Stimulated activated CD4-positive, alpha-beta T cell treated with anti-CD3 and anti-CD28 coated beads, Interleukin-1b, Interleukin-23, amount 100 ng/mL, for 1 hour (primary cell): ENCODE measurements at places on chromosomes 12 and 14.

GRCh38 chr12:116319898-116320621 lies 42.6 kb upstream of the MED13L start:
- no peak for DNase-seq

- no peak for DNase-seq
Measured at GRCh38 chr14:72755766-72756165, 138.1 kb downstream of the DPF3 start.

DNA sequence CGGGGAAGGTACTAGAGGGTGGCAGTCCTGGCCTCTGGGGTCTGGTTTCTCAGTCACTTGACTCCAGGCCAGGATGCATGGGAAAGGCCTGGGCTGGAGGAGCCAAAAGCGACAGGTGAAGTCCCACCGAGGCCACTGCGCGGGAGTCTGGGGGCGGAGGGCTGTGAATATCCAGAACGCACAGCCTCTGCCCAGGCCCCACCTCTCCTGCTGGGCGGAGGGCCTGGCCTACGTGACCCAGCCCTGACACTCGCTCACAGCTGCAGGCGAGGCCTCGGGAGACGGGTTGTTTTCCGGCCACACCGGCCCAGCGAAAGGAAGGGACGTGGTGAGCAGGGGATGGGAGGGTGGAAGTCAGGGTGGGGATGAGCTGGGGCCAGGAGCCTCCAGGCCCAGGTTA lies 91.2 kb downstream of the RFLNA start:
- DNase-seq: no peak

DNA sequence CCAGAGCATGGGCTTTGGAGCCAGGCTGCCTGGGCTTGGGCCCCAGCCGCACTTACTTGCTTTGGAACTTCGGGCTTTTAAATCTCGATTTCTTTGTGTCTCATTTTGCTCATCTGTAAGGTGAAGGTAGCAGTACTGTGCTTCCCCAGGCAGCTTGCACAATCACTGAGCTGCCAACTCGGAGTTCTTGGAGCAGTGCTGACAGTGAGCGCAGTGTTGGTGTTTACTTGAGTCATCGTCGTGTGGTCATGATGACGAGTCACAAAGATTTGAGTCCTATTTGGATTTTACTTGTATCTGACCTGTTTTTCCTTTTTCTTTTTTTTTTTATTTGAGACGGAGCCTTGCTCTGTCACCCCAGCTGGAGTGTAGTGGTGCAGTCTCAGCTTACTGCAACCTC lies 31.3 kb upstream of the ATF1 start:
- DNase-seq: no peak

- no peak for DNase-seq
Measured at GRCh38 chr14:28142400-28143015, 624.1 kb upstream of the FOXG1 start.

- DNase-seq: no peak
Measured at GRCh38 chr14:23665302-23666016, 29.3 kb downstream of the DHRS2 start.

GRCh38 chr14:85793533-85793932 lies 263.6 kb downstream of the FLRT2 start:
- no peak for DNase-seq

- DNase-seq: no peak
Measured at GRCh38 chr14:37285220-37285619, 87.5 kb downstream of the MIPOL1 start.

- DNase-seq: no peak
Measured at GRCh38 chr12:14710632-14711320, 14.4 kb upstream of the GUCY2C start.

DNA sequence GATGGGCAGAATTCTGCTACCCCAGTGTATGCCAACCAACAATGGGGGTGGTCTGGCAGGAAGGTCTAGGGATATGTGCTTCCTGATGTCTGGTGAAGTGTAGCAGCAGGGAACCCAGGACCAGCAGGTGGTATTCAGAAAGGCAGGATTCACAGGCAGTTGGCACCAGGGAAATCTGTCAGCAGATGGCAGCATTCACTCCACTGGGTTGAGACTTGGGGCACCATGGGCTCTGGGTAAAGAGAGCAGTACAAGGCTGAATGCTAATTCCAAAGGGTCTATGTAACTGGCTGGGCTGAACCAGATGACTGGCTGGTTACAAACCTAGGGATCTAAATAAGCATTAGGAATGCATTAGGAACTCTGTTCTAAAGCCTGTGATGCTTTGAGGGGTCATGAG lies 466.9 kb upstream of the STXBP6 start:
- no peak for DNase-seq

- DNase-seq: no peak
Measured at GRCh38 chr14:72550513-72550912, 343.4 kb downstream of the DPF3 start.

GRCh38 chr12:22689876-22690275 lies 64.9 kb downstream of the ETNK1 start:
- no peak for DNase-seq

GRCh38 chr12:1553536-1553935 lies 40.8 kb downstream of the FBXL14 start:
- no peak for DNase-seq

- DNase-seq: no peak
Measured at GRCh38 chr12:116141110-116141832, 136.2 kb downstream of the MED13L start.

GRCh38 chr12:15688202-15688736 lies 100.9 kb downstream of the EPS8 start:
- no peak for DNase-seq

GRCh38 chr14:68571928-68572525 lies 220.8 kb downstream of the ZFP36L1 start:
- no peak for DNase-seq

DNA sequence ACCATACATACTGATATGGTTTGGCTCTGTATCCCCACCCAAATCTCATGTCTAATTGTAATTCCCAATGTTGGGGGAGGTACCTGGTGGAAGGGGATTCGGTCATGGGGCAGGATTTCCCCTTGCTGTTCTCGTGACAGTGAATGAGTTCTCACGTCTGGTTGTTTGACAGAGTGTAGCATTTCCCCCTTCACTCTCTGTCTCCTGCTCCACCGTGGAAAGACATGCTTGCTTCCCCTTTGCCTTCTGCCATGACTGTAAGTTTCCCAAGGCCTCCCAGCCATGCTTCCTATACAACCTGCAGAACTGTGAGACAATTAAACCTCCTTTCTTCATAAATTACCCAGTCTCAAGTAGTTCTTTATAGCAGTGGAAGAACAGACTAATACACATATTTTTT lies 28.8 kb upstream of the DTX1 start:
- DNase-seq: no peak

DNA sequence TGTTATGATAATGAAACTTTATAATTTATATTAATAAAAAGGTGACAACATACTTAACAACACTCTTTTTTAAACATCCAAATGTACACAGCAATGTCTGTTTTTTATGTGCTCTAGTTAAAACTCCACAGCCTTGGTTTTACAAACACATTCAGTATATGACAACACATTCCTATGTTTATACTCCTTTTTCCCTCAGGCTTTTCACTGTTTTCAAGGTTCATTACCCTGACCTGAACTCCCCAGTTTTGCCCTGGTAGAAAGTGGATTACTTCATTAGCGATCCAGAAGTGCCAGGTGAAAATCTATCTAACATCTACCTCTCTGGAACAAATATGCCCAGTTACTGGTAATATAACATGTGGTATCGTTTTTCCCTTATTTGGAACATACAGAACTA lies 340.2 kb upstream of the DDHD1 start:
- no peak for DNase-seq

GRCh38 chr12:124514996-124515932 lies 52.1 kb downstream of the NCOR2 start:
- DNase-seq: no peak

GRCh38 chr12:57521525-57522010 lies 1.1 kb upstream of the MBD6 start:
- DNase-seq: no peak

GRCh38 chr12:94191811-94192210 lies 43.4 kb downstream of the PLXNC1 start:
- no peak for DNase-seq

DNA sequence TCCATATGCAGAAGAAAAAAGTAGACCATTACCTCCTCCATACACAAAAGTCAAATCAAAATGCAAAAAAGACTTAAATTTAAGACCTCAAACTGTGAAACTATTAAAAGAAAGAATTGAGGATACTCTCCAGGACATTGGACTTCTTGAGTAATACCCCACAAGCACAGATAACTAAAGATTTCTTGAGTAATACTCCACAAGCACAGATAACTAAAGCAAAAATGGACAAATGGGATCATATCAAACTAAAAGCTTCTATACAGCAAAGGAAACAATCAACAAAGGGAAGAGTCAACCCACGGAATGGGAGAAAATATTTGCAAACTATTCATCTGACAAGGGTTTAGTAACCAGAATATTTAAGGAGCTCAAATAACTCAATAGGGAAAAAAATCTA lies 427.9 kb downstream of the CCDC91 start:
- no peak for DNase-seq

- DNase-seq: no peak
Measured at GRCh38 chr12:71973687-71974086, 35.0 kb downstream of the TPH2 start.

DNA sequence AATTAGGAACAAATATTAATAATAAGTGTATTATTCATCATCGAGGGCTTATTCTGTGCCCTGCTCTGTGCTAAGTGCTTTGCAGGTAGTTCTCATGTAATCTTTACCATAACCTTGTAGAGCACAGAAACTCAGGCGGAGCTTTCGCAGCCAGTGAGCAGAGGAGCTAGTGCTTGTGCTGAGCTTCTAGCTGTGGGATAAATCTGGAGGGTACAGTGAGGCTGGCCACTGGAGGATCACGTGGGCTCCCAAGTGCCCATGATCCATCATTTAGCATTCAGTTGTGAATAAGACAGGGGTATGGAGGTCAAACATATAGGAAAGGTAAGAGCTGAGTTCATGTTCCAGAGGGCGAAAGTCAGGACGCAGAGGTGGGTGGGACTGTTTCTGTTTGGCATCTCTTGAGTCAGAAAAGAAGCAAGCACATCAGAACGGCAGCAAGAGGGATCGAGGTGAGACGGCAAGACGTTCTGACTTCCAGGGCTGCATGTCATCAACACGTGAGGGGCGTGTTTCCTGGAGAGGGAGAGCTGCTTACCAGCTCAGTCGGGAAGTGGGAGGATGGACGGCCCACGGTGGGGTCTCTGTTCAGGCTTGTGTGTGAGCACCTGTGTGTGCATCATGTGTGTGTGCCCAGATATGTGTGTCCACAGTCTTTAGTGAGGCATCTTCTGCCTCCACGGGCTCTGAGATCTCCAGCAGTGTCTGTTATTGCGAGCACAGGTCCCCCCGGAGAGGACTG lies 16.8 kb upstream of the KRT80 start:
- no peak for DNase-seq

DNA sequence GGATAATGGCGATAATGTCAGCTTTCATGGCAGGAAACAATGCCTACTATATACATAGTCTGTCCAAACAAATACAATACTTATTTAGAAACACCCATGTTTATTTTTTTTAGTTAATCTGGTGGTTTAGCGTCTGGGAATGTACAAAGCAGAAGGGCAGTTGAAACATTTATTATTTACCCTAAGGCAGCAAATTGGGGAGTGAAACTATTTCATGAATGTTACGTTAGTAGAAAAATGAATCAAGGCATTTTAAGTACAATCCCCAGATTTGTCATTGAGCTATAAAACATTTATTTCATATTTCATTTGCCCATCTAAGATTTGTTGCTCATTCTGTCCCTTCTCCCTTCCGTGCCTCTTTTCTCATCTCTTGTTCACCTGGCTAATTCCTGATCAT lies 87.1 kb upstream of the ATF1 start:
- no peak for DNase-seq

- DNase-seq: no peak
Measured at GRCh38 chr12:123270214-123271000, 1.2 kb downstream of the CDK2AP1 start.

DNA sequence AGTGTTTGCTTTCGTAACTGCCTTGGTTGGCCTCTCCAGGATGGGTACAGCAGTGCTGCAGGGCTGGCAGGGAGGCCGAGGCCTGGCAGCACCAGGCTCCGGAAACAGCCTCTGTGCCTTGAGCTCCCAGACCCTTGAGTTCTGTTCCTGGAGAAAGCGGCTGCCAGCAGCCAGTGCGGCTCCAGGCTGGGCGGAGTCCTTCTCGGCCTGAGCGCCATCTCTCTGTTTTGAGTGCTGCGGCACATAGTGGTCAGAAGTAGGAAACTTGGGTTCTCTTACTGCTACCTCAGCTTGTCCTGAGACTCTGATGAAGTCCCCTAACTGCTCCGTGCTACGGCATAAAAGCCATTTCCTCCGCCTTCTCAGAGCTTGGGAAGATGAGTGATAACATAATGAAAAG lies 65.9 kb downstream of the KCNA1 start:
- no peak for DNase-seq

GRCh38 chr12:3081091-3081490 lies 3.9 kb downstream of the TSPAN9 start:
- no peak for DNase-seq

GRCh38 chr14:77125281-77125801 lies 16.2 kb downstream of the ZDHHC22 start:
- no peak for DNase-seq

DNA sequence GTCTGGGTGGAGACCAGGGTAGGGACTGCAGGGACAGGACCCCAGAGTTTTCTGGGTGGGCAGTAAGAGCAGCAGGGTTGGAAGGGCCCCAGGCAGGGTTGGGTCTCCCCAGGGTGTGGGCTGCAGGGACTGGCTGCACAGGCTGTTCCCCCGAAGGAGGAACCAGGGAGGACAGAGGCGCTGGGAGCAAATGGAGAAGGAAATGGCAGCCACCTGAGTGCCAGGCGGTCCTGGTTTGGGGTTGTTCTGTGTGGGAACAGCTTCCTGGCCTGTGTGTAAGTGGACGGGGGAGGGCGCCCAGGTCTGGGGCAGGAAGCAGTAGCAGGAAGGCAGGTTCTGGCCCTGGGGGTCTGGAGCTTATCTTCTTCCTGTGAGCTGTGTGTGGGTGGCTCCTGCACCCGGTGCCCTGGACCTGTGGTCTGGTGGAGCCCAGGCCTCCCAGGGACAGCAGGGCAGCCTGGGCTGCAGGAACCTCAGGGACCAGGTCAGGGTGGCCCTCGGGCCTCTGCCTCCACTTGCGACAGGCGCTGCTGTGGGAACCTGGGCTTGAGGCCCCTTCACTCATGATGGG lies 372.8 kb downstream of the TMEM121 start:
- no peak for DNase-seq

GRCh38 chr12:81968421-81968820 lies 209.3 kb upstream of the PPFIA2 start:
- DNase-seq: no peak

DNA sequence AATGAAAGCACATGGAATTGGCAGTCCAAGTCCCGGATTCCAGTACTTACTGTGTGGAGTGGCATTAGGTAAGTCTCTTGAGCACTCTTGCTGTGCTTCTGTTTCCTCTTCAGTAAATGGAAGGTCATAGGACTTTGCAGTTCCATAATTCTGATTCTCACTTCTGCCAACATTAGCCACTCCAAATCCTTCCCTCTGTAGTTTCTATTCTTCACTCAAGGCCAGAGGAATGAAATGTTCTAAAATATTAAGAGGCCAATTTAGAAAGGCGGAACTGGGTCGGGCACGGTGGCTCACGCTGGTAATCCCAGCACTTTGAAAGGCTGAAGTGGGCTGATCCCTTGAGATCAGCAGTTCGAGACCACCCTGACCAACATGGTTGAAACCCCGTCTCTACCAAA lies 19.8 kb upstream of the SLC5A8 start:
- no peak for DNase-seq
